ENCODE measurements at places on chromosomes 1 and 21.

DNA sequence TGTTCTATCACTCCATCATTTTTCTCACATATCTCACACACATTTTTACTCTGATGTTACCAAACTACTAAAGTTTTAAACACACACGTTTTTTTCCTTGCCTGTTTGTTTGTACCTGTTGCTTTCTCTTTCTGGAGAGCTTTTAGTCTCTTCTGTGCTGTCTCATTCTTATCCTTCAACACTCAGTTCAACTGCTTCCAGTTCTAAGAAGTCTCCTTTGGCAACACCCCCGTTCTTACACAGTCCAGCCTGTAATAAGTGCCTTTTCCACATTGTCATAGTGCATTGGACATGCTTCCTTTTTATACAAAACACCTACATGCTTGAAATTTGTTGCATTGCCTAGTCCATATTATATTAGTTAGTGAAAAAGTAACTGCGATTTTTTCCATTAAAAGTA is 360.2 kb upstream of the BRINP3 start:
- no peak for DNase-seq

GRCh38 chr1:192884241-192884640 is 75.4 kb downstream of the RGS2 start:
- no peak for DNase-seq

- DNase-seq = no peak
Measured at GRCh38 chr1:91712393-91712792, 173.6 kb downstream of the TGFBR3 start.

- no peak for DNase-seq
Measured at GRCh38 chr1:224042557-224043118, 71.3 kb upstream of the FBXO28 start.

DNA sequence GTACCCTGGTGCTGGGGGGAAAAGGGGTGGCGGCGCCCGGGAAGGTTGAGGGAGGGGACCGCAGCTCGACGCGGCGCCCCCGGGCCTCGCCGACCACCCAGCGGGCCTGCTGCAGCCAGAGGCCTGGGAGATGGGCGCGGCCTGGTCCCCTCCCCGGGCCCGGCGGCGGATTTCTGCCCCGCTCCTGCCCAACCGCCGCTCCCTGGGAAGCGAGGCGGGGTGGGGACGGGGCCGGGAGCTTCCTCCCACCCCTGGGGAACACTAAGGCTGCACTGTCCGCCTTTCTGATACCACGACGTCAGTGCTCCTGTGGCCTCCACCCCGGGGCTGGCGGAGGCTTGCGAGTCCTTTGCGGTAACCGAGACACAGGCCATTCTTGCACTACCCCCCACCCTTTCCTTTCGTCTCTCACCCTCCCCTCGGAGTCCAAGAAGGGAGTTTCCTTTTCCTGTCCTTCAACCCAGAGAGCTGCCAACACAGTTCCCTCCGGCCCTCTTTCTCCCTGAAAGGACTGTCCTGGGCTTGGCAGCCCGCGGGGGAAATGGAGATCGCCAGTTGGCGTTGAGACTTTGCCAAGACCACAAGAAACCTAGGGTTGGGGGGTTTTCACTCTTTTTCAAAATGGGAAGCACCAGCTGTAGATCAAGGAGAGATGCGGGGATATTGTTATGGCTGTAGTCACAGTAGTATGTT is 742 bp downstream of the SH3GLB1 start:
- DNase-seq = no peak

DNA sequence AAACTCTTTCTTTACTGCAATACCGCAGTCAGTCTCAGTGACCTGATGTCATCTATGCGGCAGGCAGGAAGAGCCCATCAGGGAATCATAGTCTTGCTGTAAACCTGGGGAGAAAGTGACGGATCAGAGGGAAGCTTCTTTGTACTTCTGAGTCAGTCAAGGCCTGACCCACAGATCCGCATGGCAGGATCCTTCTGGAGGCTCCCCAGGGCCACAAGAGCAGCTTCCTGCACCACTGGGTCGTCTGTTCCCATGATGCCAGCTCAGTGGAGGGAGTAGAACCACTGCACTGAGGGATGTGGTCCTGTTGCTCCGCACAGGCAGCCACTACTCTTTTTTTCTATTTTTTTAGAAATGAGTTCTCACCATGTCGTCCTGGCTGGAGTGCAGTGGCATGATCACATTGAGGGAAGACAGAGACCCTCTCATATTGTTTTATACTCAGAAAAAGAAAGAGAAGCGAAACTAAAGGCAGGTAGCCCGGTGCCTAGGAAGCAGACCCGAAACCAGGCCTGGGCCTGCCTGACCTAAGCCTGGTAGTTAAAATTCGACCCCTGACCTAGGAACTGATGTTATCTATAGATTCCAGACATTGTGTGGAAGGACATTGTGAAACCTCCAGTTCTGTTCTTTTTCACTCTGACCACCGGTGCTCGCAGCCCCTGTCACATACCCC is 6.3 kb upstream of the ERVH48-1 start:
- no peak for DNase-seq

- no peak for DNase-seq
Measured at GRCh38 chr1:46646844-46647243, 21.3 kb downstream of the ATPAF1 start.

- no peak for DNase-seq
Measured at GRCh38 chr1:209383907-209384709, 199.4 kb upstream of the CAMK1G start.

GRCh38 chr1:198860371-198860770 is 221.5 kb downstream of the PTPRC start:
- no peak for DNase-seq

DNA sequence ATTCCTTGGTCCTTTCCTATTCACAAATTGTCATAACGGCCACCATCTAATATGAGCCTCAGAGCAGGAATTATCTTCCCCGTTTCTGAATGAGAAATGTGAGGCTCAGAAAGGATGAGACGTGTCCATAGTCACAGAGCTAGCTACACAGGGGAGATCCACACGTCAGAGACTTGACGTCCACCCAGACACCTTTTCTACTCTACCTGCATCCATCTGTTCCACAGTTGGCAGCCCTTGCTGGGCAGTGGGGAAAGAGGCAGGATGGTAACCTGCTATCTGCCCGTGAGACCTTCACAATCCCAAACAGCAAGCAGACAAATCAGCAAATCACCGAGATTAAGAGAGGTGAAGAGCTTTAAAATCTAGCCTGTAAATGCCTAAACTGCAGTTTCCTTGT is 8.4 kb downstream of the RIMS3 start:
- DNase-seq = no peak

- DNase-seq = no peak
Measured at GRCh38 chr1:94708299-94708685, 111.9 kb upstream of the SLC44A3 start.

GRCh38 chr21:18545908-18546307 is 142.3 kb upstream of the TMPRSS15 start:
- DNase-seq = no peak

DNA sequence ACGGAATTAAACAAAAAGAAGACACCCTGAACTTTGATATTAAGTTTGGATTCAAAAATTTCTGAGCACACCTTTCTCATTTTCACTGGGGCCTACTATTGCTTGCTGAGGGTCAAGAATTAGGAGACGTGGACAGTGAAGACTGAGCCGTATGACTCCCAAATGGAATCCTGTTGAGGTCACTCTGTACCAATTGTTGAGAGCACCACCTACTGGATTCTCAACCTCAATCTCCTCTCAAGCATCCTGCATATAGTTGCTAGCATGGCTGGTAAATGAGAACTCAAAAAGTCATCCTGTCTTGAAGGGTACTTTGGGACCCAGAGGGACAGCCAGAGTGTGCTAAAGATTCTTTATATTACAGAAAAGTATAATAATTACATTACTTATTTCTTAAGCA is 20.2 kb upstream of the MTR start:
- no peak for DNase-seq

GRCh38 chr1:164443166-164443565 is 115.8 kb upstream of the PBX1 start:
- DNase-seq = no peak

DNA sequence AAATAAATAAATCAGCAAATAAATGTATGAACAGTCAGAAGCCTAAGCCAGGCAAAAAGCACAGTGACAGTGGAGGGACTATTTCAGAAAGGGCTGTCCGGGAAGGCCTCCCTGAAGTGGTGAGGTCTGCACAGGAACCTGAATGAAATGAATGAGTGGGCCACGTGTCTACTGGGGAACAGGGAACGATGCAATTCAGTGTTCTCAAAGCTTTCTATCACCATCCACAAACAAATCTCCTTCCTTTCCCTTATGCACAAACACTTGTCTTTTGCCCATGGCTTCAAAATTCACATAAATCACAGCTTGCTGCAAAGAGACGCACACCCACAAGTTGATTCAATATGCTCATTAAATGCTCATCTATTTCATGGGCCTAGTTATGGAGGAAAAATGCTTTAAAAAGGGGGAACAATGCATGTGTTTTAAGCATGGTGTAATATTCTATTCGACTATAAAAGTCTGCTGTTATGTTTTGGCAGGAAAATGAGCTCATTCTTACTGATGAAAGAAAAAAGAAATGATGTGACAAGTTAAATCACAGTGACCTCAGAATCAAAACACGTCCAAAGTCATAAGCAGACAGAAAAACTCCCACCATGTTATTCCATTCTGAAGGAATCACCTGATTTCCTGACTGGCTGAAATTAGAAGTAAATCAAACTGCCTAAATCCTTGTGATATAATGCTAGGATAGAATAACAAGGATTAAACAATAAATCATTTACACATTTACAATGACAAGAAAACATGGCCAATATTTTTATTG is 21.6 kb downstream of the URB1 start:
- DNase-seq = no peak

GRCh38 chr1:64874666-64875065 is 91.7 kb downstream of the JAK1 start:
- no peak for DNase-seq

- no peak for DNase-seq
Measured at GRCh38 chr1:10252508-10252907, 42.1 kb downstream of the KIF1B start.

GRCh38 chr1:93615582-93616150 is 66.0 kb downstream of the BCAR3 start:
- DNase-seq = peak; percentile 14

- no peak for DNase-seq
Measured at GRCh38 chr21:27570306-27570868, 603.5 kb upstream of the ADAMTS5 start.

DNA sequence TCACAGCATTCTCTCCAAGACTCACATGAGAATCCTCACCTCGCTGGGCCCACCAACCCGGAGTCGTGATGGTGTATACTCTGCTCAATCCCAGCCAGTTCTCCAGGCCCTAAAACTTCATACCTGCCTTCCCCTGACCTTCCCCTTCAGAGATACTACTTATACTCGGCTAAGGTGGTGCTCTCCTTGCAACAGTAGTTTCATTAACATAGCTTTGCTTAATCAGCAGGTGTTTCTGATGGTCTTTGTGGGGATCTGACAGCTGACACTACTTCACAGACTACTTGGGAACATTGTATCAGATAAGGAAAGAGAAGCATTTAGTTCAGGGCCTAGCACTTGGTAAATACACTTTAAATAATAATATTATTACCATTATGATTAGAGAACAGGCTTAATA is 301.5 kb upstream of the DAB1 start:
- no peak for DNase-seq

GRCh38 chr1:115023593-115023992 is 6.0 kb upstream of the TSHB start:
- DNase-seq = no peak

DNA sequence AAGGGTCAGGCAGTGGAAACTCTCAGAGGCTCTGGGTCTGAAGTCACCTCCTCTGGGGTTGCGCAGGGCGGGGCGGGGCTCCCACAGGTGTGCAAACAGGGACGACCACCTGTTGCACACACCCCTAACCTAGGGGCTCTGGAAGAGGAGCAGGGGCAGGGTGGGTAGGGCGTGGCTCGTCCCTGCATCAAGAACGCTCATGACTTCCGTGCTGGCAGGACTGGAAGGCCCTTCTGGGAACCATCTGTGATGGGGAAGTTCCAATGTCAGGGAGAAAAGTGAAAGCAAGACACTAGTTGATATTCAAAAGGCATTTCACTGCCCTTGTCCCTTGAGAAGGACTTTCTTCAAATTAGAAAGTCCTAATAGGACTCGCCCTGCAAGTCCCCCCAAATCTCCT is 22.1 kb upstream of the CLSTN1 start:
- DNase-seq = no peak

DNA sequence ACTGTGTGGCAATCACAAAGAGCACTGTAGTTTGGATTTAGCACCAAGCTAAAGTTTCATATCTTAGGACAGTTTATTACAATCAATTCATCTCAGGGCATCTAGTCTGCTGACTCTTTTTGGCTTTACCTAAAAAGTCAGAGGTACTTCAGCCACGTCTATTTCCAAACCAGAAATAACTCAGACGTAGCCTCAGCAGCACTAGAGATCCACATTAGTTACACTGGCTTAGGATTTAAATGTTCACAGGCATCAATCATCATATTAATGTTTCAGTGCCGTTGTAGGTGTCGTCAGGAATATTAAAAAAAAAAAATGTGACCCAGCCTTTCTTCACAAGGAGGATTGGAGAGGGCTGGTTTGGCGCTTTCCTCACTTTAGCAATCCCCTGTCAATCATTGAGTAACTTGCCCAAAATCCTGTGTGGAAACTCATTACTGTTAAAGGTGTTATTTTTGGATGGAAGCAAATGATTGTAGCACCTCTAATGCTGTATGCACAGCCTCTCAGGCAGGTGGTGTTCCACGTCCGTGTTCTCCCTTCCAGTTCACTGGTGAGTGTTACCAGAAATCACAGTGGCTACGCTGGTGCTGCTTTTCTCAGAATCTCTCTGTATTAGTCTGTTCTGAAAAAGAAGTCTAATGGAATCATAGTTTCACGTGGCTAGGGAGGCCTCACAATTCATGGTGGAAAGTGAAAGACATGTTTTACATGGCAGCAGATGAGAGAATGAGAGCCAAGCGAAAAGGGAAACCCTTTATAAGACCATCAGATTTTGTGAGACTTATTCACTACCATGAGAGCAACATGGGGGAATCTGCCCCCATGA is 45.4 kb downstream of the NEK7 start:
- DNase-seq = no peak

GRCh38 chr1:111920221-111921024 is 69.0 kb downstream of the KCND3 start:
- no peak for DNase-seq
